ENCODE measurements at places on chromosomes 1 and 21.

DNA sequence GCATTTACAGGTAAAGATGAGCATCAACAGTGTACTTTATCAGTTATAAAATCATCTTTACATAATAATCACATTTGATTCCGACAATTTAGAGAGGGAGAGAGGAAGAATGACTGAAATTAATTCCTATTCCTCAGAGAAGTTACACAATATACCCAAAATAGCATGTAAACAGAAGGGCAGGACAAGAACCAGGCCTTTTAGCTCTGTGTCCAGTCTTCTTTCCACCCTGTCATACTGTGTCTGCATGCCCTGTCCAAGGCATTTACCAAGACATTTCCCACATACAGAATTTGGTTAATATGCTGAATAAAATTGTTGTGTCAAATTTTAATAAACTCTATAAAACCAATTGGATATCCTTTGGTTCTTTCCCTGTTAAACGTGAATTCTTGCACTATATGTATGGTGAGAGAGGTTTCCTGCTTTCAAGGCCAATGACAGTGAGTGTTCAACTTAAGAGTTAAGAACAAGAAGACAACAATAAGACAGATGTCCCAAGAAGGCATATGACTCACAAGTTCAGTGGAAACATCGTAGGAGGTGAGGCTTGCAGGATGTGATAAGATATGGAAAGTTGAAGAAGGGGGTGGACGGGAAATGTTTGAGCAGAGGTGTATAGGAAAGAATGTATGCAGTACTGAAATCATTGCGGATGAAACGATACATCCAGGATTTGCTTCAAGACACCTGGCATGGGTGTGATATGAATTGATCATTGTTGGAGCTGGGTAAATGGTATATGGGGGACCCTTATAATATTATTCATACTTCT lies 20.8 kb downstream of the LRRC8B start:
- peaks cover 18% of the 10 kb centered on the region for H3K4me1 ChIP-seq
- DNase-seq: no peak
- no peaks in the 10 kb centered on the region for H3K36me3 ChIP-seq
- no peaks in the 10 kb centered on the region for H3K27me3 ChIP-seq

DNA sequence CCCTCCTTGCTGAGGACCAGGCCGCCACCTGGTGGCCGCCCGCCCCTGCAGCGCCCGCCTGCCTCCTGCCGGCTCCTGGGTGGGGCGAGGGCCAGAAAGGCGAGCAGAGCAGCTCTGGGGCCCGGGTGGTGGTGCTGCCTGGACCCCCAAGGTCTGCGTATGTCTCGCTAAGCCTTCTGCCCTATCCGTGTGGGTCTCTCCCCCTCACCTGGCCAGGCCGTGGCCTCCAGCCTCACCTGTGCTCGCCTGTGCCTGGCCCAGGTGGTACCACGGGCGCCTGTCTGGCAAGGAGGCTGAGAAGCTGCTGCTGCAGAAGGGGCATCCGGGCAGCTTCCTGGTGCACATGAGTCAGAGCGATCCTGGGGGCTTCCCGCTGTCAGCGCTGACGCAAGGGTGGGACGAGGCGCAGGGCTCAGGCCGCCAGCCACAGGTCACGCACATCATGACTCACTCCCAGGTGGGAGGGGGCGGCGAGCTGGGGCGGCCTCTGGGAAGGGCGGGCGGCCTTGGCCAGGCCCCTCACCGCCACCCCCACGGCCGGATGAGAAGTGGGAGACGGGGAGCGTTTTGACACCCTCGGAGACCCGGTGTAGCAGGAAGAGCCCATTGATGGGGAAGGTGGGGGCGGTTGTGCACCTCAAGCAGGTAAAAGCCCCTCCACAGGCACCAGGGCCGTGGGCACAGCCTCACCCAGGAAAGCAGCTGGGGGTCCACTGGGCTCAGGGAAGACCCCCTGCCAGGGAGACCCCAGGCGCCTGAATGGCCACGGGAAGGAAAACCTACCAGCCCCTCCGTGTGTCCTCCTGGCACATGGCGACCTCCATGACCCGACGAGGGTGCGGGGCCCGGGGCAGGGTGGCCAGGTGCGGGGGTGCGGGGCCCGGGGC lies 9.9 kb downstream of the RNF223 start:
- H3K27me3 ChIP-seq: no peaks in the 10 kb centered on the region
- peaks cover 10% of the 10 kb centered on the region for H3K4me1 ChIP-seq
- no peaks in the 10 kb centered on the region for H3K36me3 ChIP-seq
- H3K27ac ChIP-seq: no peak overlapping the region

DNA sequence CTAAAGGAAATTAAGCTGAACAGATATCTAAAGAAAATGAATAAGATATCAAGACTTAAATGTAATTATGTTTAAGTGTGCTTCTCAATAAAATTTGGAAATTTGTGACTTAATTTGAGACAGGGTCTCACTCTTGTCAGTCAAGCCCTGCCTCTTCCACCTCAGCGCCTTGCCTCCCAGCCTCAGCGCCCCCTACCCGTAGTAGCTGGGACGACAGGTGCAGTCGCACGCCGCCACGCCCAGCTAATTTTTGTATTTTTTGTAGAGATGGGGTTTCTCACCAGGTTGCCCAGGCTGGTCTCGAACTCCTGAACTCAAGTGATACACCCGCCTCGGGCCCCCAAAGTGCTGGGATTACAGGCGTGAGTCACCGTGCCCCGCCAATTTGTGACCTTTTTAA lies 117.0 kb downstream of the CLEC20A start:
- DNase-seq: no peak
- no peak overlapping the region for H3K4me3 ChIP-seq
- no peaks in the 10 kb centered on the region for H3K27me3 ChIP-seq
- H3K4me1 ChIP-seq: no peaks in the 10 kb centered on the region
- no peak overlapping the region for H3K27ac ChIP-seq

GRCh38 chr1:160836561-160836960 lies 26.1 kb downstream of the CD244 start:
- H3K4me1 ChIP-seq: no peaks in the 10 kb centered on the region
- no peaks in the 10 kb centered on the region for H3K36me3 ChIP-seq
- H3K27me3 ChIP-seq: no peaks in the 10 kb centered on the region
- no peak for DNase-seq

- no peak overlapping the region for H3K27ac ChIP-seq
- DNase-seq: no peak
- no peak overlapping the region for H3K4me3 ChIP-seq
- H3K27me3 ChIP-seq: no peaks in the 10 kb centered on the region
- H3K36me3 ChIP-seq: no peaks in the 10 kb centered on the region
Observed at GRCh38 chr1:205064741-205065316, 19.4 kb downstream of the TMEM81 start.

Data from pancreas (tissue), 10 donors.